ENCODE measurements at places on chromosomes 4 and X.

DNA sequence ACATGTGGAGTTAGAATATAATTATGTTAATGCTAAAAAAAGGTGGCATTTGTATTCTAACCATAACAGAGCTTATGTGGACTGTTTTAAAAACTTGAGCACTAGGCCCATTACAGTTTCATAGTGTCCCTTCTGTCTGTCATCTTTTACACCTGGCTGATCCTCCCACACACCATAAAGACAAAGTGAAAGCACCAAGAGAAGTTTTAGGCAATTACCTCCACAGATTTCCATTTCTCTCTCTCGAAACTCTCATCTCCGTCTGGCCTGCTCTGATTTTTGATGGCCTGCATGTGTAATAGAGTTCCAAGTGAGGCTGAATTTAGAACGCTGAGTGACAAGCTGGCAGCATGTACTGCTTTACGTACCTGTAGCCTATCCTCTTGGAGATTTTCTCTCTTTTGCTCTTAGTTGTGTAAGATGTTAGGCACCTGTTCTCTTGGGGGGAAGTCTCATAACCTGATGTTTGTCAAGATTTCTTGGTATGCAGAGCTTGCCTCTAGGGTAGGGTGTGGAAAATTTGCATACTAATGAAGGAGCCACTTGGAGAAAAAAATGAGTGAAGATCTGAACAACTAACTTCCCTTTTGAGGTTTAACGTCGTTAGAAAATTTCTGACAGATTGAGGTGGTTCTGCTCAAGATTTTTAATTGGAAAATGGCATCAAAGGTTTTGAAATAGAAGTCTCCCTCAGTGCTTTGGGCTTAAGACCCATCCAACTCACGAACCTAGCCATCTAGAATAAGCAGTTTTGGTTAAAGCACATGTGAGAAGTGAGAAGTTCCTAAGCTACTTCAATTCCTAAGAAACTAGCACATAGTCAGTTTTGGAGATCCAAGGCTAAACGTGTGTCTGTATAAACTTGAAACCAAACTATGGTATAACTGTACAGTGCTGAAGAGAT is 57.6 kb upstream of the RAP1GDS1 start:
- no peak for DNase-seq

GRCh38 chrX:27008486-27008885 is 454.7 kb downstream of the PPP4R3C start:
- no peak for DNase-seq

GRCh38 chr4:53545942-53546581 is 45.2 kb downstream of the LNX1 start:
- no peak for DNase-seq

DNA sequence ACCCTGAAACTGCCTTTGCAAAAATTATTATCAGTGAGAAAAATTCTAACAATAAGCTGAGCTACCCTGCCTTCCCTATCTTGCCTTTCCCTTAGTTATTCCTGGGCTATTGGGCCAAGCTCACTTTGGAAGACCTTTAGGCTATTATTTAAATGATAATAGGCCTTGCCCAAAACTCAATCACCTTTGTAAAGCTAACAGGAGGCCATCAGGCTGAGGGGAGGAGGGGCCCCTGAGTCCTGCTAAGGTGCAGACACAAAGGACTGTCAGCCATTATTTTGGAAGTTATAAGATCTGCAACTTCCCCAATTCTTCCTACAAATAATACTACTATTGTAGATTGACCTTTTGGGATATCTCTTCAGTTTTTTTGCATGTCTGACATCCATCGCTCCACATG is 278.8 kb upstream of the DIAPH2 start:
- no peak for DNase-seq

DNA sequence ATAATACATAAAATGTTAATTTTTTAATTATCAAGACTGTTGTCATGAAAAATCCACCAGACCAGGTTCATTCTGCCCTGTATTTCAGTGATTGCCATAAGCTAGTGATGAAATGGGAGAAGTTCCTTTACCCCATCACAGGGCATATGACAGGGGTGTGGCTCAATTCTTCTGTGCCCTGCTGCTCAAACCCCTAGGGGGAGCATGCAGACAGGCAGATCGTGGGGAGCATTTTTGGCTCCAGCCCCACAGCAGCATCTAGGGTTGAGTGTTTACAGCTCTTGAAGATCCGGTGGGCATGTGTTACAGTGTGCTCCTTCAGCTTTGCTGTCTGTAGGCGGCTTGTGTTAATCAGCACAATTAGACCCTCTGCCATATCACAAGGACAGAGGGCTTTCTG is 700.7 kb downstream of the PCDH18 start:
- no peak for DNase-seq

DNA sequence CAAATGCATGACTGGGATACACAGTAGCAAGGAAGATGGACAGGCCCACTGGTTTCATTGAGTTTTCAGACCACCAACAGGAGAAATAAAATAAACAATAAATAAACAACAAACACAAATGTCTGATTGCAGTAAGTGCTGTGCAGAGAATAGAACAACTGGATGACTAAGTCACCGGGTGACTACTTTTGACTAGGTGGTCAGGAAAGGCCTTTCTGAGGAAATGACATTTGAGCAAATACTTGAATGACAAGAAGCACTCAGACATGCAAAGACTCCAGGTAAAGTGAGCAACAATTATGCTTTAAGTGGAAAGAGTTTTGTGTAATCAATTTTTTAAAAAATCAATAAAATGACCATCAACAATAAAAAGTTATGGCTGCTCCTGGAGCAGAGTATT is 137.7 kb downstream of the BTC start:
- DNase-seq = no peak

All from occipital lobe (tissue), 3 donors.